ENCODE measurements at places on chromosomes 4 and X. TPM values are rescaled to one million over a fixed set of nuclear protein-coding genes. Genes with fewer than 3 reads are reported as not detected.

The KLHL4 gene
- polyA plus RNA-seq = not detected

- no peaks in the 10 kb centered on the region for H3K36me3 ChIP-seq
- H3K27me3 ChIP-seq = no peaks in the 10 kb centered on the region
- H3K27ac ChIP-seq = no peak overlapping the region
- no peak for DNase-seq
Measured at GRCh38 chr4:173837517-173837916, 307.5 kb upstream of the HAND2 start.

DNA sequence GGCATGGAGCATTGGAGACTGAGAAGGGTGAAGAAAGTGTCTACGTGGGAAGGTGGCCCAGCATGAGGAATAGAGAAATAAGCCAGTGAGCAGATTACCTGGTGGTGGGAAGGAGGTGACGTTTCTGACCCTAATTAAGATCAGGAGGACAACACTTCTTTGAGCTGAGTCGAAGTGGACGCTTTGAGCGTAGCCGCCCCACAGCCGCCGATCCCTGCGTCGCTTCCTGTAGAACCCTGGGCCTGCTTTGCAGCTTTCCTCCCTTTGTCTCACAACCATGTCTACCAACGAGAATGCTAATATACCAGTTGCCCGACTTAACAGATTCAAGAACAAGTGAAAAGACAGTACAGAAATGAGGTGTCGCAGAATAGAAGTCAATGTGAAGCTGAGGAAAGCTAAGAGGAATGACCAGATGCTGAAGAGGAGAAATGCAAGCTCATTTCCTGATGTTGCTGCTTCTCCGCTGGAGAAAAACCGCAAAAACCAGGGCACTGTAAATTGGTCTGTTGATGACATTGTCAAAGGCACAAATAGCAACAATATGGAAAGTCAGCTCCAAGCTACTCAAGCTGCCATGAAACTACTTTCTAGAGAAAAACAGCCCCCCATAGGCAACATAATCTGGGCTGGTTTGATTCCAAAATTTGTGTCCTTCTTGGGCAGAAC lies 6.4 kb upstream of the ANTXR2 start:
- no peak for DNase-seq
- no peaks in the 10 kb centered on the region for H3K36me3 ChIP-seq
- peaks cover 9% of the 10 kb centered on the region for H3K4me1 ChIP-seq

The LUZP4 gene
- not detected for polyA plus RNA-seq

The PDZD11 gene
- polyA plus RNA-seq = 16.3 TPM

The IL2 gene
- not detected for polyA plus RNA-seq

The BEND4 gene
- polyA plus RNA-seq = 4.3 TPM

DNA sequence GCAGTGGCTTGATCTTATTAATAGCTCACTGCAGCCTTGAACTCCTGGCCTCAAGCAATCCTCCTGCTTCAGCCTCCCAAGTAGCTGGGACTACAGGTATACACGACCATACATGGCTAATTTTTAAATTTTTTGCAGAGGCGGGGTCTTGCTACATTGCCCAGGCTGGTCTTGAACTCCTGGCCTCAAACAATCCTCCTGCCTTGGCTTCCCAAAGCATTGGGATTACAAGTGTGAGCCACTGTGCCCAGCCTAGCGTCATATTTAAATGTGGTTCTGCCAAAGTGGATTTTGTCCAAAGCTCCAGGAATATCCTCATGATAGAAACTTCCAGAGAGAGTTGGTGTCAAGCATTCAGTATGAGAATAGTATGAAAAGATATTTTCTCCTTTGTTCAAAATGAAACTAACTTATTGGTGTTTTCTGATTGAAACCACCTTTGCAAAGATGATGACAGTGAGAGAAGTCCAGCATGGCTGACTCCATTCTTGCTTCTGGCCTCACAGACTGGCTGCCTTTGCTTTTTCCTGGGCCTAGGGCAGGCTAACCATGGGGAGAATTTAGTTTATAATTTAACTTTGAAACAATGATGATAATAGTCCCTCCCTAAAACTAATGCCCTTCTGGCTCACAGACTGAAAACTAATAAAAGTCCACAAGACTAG lies 129.0 kb downstream of the C4orf51 start:
- DNase-seq = no peak
- no peak overlapping the region for H3K4me3 ChIP-seq
- H3K27ac ChIP-seq = no peak overlapping the region
- H3K4me1 ChIP-seq = no peaks in the 10 kb centered on the region

DNA sequence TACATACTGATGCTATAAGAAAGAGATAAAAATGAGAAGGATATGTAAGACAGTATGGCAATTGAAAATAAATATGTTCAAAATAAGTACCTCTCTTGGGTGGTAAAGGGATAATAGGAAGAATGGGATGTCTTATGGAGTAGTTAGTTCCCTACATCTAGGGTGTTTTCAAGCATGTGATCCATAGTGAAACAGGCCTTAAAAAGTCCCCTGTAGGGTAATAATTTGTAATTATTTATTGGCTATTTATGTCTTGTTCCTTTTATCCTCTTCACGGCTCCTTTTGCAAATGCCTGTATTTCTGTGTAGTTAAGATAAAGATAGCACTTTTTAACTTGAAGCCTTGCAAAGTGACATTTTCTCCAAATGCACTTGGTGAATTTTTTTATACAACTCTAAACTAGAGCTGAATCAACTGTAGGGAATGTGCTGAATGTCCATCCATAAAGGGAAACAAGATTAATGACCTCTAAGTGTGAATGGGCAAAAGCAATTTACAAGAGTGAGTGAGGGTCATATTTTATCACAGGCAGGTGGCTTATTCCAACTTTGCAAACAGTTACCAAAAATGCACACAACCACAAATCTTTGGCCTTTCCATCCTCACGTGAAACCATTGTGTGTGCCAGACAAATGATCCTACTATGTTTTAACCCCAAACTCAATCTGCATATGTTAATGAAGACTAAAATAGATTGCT lies 299.0 kb downstream of the KCNIP4 start:
- H3K36me3 ChIP-seq = no peaks in the 10 kb centered on the region
- H3K4me1 ChIP-seq = no peaks in the 10 kb centered on the region
- H3K27ac ChIP-seq = no peak overlapping the region
- H3K27me3 ChIP-seq = no peaks in the 10 kb centered on the region
- DNase-seq = no peak
- H3K4me3 ChIP-seq = no peak overlapping the region

The CPZ gene
- not detected for polyA plus RNA-seq

- H3K4me3 ChIP-seq = no peak overlapping the region
- H3K36me3 ChIP-seq = no peaks in the 10 kb centered on the region
- H3K27ac ChIP-seq = no peak overlapping the region
- H3K4me1 ChIP-seq = no peaks in the 10 kb centered on the region
- H3K27me3 ChIP-seq = no peaks in the 10 kb centered on the region
Measured at GRCh38 chr4:106650701-106651100, 282.1 kb upstream of the GIMD1 start.

The XG gene
- polyA plus RNA-seq = 0.03 TPM

Measured in B cell (primary cell).